ENCODE measurements at places on chromosomes 16 and 17. TPM values are rescaled to one million over a fixed set of nuclear protein-coding genes. Genes with fewer than 3 reads are reported as not detected.

GRCh38 chr16:53207810-53208752 lies 153.3 kb downstream of the CHD9 start:
- no peak for DNase-seq

GRCh38 chr17:50499270-50499669 lies 9.0 kb upstream of the MYCBPAP start:
- DNase-seq, result no peak

DNA sequence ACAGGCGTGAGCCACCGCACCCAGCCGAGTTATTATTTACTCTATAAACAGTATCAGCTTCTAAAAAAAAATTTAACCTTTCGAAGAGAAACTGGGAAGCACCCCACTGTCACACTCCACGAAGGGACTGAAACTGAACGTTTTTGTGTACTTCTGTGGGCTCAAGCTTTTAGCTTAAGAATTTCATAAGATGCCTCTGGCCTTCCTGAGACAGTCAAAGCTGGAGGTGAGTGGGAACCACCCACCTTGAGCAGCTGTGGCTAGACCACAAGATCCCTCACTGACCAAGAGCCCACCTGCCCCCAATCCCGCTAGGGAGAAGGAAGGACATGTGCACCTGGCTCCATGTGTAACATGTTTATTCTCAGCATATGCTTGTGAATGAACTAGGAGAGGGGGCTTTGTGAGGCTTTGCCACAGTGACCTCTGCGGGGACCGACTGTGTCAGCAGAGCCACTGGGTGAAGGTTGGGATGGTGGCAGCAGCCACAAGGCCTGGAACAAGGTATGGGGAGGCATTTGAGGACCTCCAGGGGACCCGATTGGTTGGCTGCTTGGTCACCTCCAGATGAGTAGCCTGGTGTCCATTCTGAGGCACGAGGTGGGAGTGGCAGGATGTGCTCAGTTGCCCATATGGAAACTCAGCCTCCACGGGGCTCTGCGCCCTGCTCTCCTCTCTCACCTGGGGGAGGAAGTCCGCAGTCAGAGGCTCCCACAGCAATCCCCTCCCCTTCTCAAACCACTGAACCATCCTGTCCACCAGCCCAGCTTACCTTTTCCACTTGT lies 4.8 kb downstream of the DPEP3 start:
- DNase-seq, result no peak

- DNase-seq, result no peak
Measured at GRCh38 chr16:80080287-80080851, 460.4 kb upstream of the DYNLRB2 start.

- DNase-seq, result no peak
Measured at GRCh38 chr17:81878294-81878693, 7.2 kb upstream of the ARHGDIA start.

- DNase-seq, result no peak
Measured at GRCh38 chr16:23838485-23839142, 2.8 kb downstream of the PRKCB start.

Gene STH
- total RNA-seq, result not detected

- no peak for DNase-seq
Measured at GRCh38 chr17:7703584-7704479, 1.2 kb upstream of the EFNB3 start.

Gene MYOCD
- total RNA-seq, result 11.9 TPM

Gene ADAD2
- not detected for total RNA-seq

DNA sequence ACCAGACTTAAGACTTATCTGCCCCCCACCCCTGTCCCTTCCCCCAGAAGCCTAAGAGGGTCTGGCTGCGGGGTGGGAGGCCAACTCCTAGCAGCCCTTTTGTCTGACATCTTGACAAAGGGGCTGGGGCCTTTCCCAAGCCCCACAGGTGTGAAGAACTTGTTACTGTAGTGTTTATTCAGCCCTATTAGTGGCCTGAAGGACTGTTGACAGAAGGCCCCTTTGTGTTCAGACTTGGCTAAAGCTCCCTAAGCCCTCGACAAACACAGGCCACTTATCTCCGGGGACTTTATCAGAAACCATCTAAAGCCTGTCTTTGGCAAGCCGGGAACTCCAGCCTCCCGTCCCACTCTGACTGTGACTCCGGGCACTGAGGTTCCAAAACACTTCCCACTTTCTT lies 129.8 kb downstream of the NTN1 start:
- no peak for DNase-seq

- DNase-seq, result no peak
Measured at GRCh38 chr17:78239489-78239931, 8.1 kb downstream of the TMEM235 start.

Gene HAPSTR1
- total RNA-seq, result 84.3 TPM

DNA sequence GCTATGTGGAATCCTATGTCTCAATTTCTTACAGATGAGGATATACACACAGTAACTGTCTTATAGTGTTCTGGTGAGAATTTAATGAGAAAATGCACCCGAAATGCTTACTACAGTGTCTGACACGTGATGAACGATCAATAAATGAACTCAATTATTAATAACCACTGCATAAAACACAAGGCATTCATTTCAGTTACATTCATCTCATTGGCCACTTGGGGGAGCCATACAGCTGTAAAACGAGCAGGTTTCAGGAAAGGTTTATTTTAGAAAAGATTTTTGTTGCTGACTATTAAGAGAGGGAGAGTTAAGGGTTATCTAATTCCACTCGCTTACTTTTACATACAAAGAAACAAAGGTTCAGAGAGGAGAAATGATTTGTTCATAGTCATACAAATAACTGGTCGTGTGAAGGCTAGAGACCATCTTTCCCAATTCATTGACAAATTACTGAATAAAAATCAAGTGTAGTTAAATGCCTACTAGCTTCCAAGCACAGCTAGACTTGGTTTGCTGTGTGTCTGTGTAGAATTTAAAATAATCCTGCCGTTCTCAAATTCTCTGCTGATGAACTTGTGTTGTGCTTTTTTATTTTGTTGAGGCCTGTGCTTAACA lies 160.1 kb downstream of the MAP2K4 start:
- DNase-seq, result no peak

DNA sequence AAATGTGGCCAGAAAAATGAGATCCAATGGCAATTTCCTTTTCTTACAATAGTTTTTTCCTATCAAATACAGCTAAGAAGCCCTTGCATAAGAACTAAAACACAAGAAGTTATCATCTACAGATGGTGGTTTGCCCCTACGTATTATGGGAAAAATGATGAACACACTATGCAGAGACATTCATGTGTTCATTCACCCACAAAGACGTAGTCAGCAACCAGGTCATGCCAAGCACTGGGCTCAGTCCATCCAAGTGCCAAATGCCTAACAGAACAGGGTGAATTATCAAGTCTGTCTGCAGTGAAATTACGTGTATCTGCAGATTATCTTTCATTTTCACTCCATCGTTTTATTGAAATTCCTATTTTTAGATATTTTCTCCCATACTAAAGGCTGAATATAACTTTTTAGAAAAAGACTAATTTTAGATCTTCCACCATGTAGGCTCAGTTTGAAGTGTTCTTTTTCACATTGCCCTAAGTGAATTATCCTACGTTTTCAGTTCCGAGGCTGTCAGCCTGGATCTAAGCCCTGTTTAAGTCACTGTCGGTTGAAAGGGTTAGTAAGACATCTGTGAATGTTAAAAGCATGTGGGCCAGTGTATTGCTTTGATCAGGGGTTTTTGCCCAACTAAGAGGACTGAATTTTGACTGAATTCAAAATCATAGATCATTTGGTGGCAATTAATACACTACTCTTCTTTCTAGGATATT lies 78.1 kb upstream of the DHX40 start:
- DNase-seq, result no peak

GRCh38 chr17:6912110-6913051 lies 80.9 kb upstream of the TEKT1 start:
- no peak for DNase-seq

GRCh38 chr16:85645021-85645589 lies 32.0 kb downstream of the GSE1 start:
- DNase-seq, result no peak

GRCh38 chr17:39716073-39716818 lies 14.1 kb downstream of the MIEN1 start:
- DNase-seq, result no peak

GRCh38 chr16:54277845-54278703 lies 8.5 kb downstream of the IRX3 start:
- no peak for DNase-seq

DNA sequence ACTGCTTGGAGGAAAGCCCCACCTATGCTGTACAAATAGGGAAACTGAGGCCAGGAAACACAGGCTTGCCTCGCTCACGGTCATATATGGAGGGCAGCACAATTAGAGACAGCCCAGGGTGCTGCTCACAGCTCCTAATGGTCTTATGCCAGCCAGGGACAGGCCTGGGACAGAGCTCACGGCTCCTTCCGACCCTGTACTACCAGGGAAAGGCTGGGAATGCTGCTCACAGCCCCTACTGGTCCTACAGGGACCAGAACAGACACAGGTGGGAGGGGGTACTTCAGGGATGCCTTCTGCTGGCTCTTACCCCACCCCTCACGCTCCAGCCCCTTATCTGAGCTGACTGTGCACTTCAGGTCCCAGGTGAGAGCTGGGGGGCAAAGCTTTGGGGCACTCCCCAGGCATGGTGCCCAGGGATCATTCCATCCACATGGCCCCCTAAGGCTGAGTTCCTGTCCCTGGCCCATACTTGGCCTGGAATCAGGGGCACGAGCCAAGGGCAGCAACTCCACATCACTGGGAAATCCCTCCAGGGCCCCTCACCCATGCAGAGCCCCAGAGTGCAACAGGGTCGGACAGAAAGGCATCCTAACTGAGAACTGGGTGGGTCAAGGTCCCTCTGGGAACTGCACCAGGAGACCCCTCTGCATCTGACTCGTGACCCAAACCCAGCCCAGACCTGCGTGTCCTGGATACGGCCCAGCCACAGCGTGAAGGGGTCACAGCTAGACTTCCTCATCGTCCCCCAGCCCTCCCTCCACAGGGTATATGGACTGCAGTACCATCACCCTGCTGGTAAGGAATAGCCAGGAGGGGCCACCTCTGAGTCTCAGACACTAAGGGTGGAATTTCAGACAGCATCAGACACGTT lies 5.9 kb downstream of the RHBDF1 start:
- DNase-seq, result no peak

Gene PPY
- not detected for total RNA-seq

GRCh38 chr17:51189628-51190027 lies 23.4 kb downstream of the NME2 start:
- DNase-seq, result no peak

GRCh38 chr17:51258756-51259563 lies 889 bp downstream of the MBTD1 start:
- no peak for DNase-seq

DNA sequence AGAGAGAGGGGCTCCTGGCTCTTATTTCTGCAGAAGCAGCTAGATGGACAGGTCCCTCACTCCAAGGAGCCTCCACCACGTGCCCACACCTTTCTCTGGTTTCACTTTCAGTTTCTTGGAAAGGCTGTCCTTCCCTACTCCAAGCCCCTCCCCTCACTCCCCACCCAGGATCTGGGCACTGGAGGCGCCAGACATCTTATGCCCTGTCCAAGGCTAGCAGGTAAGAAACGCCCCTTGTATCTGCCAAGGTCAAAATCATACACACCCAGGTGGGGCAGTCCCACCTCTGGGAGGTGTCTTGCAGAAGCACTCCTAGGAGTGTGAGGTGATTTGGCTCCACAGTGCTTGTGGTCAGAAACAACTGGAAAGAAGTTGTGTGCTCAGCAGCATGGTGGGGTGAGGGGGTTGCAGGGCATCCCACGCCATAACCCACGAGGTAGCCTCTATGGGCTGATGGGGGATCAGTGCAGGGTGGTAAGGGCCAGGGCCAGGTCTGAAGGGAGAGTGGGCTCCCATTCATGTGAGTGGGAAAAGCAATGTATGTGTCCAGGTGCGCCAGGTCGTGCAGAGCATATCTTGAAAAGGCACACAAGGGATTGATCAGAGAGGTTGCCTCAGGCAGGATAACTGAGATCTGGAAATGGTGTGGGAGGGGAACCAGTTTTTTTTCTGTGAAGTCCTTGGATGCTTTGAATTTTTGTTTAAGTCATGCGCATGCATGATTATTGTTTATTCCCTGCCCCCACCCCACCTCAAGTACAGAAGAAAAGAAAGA lies 31.8 kb upstream of the PRM1 start:
- no peak for DNase-seq

DNA sequence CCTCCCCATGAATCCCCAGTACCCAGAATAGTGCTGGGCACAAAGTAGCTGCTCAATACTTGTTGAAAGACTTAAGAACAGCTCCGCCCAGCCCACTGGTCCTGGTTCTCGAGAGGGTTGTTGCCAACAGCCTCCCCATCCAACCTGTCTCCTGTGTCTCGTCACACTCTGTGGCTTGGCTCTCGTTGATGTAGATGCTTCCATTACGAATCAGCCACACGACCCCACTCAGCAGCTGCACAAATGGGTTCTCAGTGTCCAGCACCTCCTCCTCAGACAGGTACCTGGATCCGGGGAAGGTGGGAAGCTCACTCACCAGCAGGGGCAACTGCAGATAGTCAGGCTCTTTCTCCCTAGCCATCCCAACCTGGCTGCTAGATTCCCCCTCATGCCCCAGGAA lies 2.1 kb downstream of the NAGPA start:
- no peak for DNase-seq

- DNase-seq, result no peak
Measured at GRCh38 chr16:66377324-66377723, 10.8 kb downstream of the CDH5 start.

GRCh38 chr17:42889809-42890208 lies 10.8 kb upstream of the G6PC1 start:
- DNase-seq, result no peak

DNA sequence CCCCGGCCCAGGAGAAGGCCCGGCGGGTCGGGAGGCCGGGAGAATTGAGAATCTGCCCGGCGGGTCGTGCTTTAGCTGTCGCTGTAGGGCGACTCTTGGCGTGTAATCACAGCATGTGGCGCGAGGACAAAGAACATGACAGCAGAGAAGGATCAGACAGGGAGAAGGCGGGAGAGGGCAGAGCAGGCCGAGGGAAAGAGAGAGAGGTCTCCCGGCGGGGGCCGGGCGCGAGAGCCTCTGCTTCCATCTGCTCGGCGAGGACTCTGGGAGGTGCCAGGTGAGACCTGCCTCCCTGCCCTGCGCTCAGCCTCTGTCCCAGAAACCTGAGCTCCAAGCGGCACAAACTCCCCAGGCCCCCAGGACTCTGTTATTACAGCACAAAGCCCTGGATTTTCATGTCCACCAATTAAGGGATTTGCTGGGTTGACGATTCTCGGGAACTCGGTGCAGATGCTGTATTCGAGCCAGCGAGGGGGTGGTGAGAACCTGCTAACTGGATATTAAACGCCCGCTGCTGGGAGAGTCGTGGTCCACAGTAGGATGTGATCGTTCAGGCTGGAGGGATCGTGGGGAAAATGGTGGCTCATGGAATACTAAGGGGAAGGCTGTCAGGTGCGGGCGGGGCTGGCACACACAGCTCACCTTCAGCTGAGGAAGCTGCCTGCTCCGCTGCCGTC lies 172.0 kb upstream of the CIBAR2 start:
- no peak for DNase-seq

- DNase-seq, result no peak
Measured at GRCh38 chr16:73163238-73163815, 115.4 kb upstream of the ZFHX3 start.

Gene CRHR1
- not detected for total RNA-seq

Gene TPSD1
- total RNA-seq, result not detected

GRCh38 chr17:78912082-78912481 lies 9.1 kb upstream of the CEP295NL start:
- no peak for DNase-seq

- DNase-seq, result peak; percentile 56
Measured at GRCh38 chr17:41534899-41535546, 6.9 kb upstream of the KRT19 start.
